ENCODE measurements at places on chromosomes 5 and 9.

GRCh38 chr5:145243016-145243415, 592.1 kb downstream of the PRELID2 start:
- no peak for DNase-seq

GRCh38 chr5:6767481-6768063, 54.3 kb downstream of the TENT4A start:
- no peak for DNase-seq

- no peak for DNase-seq
These were observed 21.2 kb downstream of the SPATA31D3 start for GRCh38 chr9:81964218-81965171.

- DNase-seq = no peak
These were observed 192.9 kb downstream of the RAB3C start for GRCh38 chr5:58775701-58776262.

DNA sequence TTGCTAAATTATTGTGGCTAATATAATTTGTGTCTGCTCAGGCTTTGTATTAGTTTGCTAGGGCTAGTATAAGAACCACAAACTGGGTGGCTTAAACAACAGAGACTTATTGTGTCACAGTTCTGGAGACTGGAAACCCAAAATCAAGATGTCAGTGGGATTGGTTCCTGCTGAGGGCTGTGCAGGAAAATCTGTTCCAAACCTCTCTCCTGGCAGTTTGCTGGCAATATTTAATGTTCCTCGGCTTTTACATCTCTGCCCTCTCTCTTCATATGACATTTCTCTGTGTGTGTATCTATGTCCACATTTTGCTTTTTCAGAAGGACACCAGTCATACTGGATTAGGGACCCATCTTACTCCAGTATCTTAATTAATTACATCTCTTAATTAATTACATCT, 498.8 kb upstream of the CD180 start:
- DNase-seq = no peak

GRCh38 chr5:147956842-147957223, 50.5 kb upstream of the C5orf46 start:
- no peak for DNase-seq

DNA sequence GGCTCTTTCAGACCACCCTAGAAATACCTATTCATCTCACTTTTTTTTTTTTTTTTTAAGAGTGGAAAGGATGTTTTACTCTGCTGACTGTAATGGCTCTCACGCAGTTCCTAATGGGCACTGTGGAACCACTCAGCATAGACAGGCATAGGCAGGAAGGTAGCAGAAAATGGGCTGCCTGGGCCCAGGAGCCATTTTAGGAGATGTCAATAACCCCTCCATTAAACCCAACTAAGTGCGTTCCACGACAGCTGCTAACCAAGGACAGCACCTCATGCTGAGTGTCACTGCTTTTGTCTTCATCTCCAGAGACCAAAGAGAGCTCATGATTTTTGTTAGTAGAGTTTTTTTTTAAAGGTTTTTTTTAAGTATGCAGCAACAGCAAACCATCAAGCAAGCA, 15.3 kb downstream of the MAP1B start:
- DNase-seq = no peak
